Stimulated activated CD4-positive, alpha-beta T cell treated with anti-CD3 and anti-CD28 coated beads, Interleukin-4, amount 100 ng/mL, for 4 hours (primary cell): ENCODE measurements at places on chromosomes 2 and 18.
A peak's percentile ranks its signal among the peaks of the same experiment; 100 is the strongest.

DNA sequence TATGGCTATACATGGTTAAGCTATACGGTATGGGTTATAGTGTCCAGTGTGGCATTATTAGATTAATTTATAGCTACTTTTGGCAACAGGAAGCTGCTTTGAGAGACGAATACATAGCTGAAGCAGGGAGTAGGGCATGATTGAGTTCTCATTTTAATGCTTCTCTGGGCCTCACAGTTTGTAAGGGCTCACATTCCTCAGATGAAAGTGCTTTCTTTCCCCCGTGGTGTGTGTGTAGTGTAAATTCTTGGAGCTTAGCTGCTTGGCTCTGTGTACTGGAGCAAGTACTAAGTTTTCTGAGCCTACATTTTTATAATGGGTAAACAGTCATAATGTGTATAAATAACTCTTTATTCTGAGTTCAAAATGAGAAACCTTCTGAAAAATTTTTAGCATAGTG is 173.7 kb downstream of the PTPRM start:
- DNase-seq, result no peak

- no peak for DNase-seq
These were observed at the start of gene CBLN2 for GRCh38 chr18:72544092-72544886. TSS of gene CBLN2 (minus strand) at chr18:72544342. CDS start at chr18:72542160, 2,182 bp downstream.

DNA sequence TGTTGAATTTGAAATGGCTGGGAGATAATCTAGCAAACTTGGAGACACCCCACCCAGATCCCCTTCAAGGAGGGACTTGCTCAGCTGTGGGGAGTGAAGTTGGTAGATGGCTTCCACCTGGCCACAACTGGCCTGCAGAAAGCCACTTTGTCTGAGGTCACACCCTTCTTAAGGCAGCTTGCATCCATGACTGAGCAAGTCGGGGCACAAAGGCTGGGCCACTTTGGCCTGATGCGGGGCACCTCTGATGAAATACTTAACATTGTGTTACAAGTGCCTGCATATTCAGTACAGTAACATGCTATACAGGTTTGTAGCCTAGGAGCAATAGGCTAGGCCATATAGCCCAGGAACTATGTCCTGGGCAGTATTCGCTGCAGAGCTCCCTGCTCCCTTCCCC is 13.4 kb upstream of the RPL37A start:
- DNase-seq, result no peak

DNA sequence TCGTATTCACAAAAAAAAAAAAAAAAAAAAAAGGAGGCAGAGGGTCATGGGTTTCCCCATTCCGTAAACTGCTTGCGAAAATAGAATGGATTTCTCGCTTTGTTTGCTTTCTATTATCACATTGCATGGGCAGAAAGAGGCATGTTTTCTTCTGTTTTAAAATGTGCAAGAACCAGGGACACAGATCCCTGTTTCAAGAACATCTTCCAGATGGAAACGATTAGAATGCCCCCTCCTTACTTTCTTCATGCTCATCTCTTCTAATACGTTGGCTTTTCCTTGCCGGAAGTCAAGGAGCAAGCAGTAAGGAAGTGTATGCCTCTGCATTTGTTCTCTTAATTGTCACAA is 51.0 kb upstream of the ZNF516 start:
- no peak for DNase-seq

GRCh38 chr2:215974700-215975429 is 38.5 kb downstream of the MREG start:
- no peak for DNase-seq

DNA sequence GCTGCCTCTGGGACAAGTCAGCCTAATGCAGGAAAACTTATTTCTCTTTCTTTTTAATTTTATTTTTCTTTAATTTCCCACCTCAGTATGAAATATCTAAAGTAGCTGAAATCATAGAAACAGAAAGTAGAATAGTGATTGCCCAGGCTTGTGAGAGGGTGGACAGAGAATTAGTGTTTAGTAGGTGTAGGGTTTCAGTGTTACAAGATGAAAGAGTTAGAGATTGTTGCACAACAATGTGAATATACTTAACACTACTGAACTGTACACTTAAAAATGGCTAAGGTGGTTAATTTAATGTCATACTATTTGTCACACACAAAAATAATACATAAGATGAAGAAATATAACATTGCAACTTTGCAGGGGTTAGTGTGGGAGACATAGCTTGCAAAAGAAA is 80.8 kb downstream of the NAT8 start:
- no peak for DNase-seq

- no peak for DNase-seq
These were observed 184.2 kb upstream of the NXPH2 start for GRCh38 chr2:138964418-138964817.

- no peak for DNase-seq
These were observed 212.2 kb downstream of the TRIB2 start for GRCh38 chr2:12928775-12929401.

- DNase-seq, result peak; percentile 28
These were observed 49.0 kb downstream of the SETBP1 start for GRCh38 chr18:44729631-44730101.

- DNase-seq, result no peak
These were observed 39.5 kb upstream of the TANC1 start for GRCh38 chr2:158928965-158929364.

DNA sequence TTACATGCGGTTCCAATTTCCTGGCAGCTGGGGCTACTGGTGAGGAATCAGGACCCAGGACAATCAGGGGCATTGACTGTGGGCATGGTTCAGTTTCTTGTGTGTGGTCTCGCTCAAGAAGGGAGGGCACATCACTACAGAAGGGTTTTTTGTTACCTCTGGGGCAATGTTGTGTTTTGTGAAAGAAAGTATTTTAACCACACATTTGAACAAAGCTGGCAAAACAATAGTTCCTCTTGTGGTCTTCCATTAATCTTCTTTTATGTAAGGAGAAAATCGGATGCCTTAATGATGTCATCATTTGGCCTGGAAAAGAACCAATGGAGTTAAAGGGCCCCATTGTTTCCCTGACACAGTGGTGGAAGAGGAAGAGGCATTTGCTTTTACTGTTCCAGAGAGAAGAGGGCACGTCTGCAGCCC is 197.4 kb downstream of the SH3BP4 start:
- DNase-seq, result no peak

- DNase-seq, result no peak
These were observed 424.5 kb downstream of the STK39 start for GRCh38 chr2:167822690-167823465.

- no peak for DNase-seq
These were observed 245.7 kb downstream of the IKZF2 start for GRCh38 chr2:212905640-212906201.

DNA sequence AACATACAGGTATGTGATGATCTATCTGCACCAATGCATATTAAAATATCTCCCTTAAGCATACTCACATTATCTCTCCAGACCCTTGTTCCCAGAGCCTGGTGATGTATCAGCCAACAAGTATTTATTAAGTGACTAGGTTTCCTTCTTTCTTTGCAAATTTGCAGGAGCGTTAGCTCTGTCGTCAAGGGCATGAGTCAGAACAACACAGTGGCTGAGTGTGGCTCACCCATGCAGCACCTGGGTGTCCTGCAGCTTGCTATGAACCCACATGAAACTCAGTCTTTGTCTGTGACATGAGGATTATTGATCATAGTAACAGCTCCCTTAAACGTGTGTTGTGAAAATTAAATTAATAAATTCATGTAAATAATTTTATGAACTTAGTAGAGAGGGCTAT is 96.6 kb downstream of the PIEZO2 start:
- DNase-seq, result no peak

DNA sequence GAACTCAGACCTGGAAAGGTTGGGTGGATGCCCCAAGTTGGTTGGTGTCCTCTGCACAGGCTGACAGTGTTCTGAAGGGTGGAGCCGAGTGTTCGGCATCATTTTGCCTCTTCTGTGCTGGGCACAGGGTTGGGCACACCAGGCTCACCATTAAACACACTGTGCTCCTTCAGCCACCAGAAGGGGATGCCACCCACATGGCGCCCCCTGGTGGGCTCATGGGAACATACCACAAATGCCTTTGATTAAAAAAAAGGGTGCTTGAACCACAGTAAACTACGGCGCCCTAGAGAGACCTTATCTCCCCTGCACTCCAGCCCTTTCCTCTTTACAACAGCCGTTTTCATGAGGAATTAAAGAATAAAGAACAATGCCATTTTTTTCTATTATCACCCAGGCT is 89.4 kb downstream of the CELF4 start:
- DNase-seq, result no peak

- no peak for DNase-seq
These were observed 2.0 kb downstream of the PHLPP1 start for GRCh38 chr18:62717169-62717924.

DNA sequence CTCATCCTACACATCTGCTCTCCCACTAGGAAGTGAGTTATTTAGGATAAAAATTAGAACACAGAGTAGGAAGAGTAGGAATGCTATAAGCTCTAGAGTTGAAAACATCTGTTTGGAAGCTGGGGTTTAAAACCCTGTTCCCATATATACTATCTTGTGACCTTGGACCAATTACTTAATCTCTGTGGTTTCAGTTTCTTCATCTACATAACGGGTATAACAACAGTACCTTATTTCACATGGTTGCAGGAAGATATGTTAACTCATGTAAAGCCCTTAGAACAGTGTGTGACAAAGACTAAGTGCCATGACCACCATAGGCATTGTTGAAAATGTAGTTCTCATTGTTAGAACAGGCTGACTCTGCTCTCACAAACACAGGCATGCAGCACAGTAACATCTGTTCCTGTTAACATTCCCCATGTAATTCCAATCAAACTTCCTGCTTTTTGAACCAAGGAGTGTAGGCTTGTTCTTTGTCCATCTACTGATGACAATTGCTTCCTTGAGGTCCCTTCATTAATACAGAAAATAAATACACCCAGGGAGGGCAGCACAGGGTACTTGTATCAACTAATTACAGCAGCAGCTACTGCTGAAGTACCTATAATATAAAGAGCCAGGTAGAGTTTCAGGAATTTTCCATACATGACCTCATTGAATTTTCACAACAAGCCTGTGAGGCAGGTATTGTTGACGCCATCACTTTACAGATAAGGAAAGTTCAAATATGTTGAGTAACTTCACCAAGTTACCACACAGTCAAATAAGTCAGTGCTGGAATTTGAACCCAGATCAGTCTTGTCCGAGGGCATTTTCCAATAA is 204.2 kb downstream of the L3MBTL4 start:
- DNase-seq, result no peak

GRCh38 chr18:25805323-25805722 is 285.1 kb downstream of the SS18 start:
- no peak for DNase-seq

GRCh38 chr2:174682007-174682577 is 82.2 kb downstream of the CHRNA1 start:
- peak; percentile 13 for DNase-seq

DNA sequence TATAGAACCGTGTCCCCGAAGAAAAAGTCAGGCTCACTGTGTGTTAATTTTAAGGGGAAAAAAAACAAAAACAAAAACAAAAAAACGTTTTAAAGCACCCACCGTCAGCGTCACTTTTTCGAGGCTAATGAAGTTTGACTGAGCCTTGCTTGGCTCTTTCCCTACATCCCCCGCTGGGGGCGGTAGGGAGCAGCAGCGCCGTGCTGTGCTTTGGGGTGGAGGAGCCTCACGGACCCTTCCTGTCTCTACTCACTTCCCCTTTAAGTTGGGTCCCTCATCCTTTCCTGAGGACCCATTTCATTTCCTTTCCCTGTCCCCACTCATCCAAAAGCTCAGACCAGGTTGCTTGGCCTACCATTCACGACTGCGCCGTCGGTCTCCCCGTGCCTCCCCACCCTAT is 82.8 kb upstream of the RPL31 start:
- no peak for DNase-seq

GRCh38 chr2:73101626-73102256 is 11.0 kb downstream of the RAB11FIP5 start:
- no peak for DNase-seq

- no peak for DNase-seq
These were observed 2.0 kb downstream of the MRPL30 start for GRCh38 chr2:99183025-99183424.

DNA sequence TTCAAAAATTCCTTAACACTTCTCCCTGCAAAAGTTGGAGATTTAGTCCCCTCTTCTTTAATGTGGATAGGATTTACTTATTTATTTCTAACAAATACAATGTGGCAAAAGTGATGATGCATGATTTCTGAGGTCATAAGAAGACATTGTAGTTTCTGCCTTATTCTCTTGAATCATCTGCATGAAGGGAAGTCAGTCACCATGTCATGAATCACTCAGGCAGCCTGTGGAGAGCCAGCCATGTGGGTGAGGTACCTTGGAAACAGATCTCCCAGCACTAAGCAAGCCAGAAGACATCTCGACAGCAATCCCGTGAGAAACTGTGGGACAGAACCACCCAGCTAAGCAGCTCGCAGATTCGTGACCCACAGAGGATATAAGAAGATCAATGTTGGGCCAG is 2.7 kb upstream of the ZC3H8 start:
- no peak for DNase-seq

- DNase-seq, result no peak
These were observed 26.7 kb upstream of the ASPRV1 start for GRCh38 chr2:69988086-69988635.

- DNase-seq, result no peak
These were observed 28.1 kb upstream of the SATB2 start for GRCh38 chr2:199485732-199486335.

GRCh38 chr2:46634905-46635304 is 155.5 kb downstream of the TMEM247 start:
- DNase-seq, result no peak

DNA sequence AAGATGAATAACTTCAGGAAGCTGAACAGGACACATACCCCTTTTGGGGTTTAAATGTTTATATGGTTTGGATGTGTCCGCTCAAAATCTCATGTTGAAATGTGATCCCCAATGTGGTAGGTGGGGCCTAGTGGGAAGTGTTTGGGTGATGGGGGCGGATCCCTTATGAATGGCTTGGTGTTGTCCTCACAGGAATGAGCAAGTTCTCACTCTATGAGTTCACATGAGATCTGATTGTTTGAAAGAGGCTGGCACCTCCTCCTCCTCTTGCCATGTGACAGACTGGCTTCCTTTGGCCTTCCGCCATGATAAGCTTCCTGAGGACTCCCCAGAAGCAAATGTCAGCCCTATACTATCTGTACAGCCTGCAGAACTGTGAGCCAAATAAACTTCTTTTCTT is 88.6 kb upstream of the ZNF532 start:
- no peak for DNase-seq

- DNase-seq, result no peak
These were observed 123.6 kb upstream of the CAB39 start for GRCh38 chr2:230589025-230589424.

- no peak for DNase-seq
These were observed 1693.4 kb upstream of the SLC39A10 start for GRCh38 chr2:193963472-193964119.

- no peak for DNase-seq
These were observed 154.4 kb upstream of the COL3A1 start for GRCh38 chr2:188819792-188820191.

DNA sequence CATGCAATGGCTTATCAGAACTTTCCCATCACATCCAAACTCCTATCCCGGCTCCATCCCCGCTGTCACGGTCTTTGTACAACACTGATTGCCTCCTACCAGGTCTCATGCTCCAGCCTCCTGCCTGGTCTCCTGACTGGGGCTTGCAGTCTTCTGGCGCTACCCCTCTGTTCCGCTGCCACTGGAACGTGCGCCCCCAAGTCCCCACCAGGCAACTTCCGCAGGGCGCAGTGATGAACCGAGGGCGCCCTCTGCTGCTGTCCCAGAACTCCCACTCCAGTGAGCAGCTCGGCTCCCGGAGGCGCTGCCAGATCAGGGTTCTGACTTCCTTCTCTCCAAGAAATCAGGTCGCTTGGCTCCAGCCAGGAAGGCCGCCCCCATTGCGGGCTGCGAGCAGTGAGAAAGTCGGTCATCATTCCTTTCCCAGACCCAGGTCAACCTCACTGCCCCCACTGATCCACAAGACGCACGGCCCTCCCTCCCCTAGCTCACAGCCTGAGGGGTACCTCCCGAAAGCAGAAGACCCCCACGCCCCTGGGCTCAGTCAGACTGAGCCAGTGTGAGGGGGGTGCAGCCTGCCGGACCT is 43.9 kb upstream of the RAB11FIP5 start:
- DNase-seq, result peak; percentile 16
